ENCODE measurements at places on chromosomes 7 and 10.

- no peak for DNase-seq
These were observed 230.2 kb upstream of the AKR1E2 start for GRCh38 chr10:4595719-4596319.

DNA sequence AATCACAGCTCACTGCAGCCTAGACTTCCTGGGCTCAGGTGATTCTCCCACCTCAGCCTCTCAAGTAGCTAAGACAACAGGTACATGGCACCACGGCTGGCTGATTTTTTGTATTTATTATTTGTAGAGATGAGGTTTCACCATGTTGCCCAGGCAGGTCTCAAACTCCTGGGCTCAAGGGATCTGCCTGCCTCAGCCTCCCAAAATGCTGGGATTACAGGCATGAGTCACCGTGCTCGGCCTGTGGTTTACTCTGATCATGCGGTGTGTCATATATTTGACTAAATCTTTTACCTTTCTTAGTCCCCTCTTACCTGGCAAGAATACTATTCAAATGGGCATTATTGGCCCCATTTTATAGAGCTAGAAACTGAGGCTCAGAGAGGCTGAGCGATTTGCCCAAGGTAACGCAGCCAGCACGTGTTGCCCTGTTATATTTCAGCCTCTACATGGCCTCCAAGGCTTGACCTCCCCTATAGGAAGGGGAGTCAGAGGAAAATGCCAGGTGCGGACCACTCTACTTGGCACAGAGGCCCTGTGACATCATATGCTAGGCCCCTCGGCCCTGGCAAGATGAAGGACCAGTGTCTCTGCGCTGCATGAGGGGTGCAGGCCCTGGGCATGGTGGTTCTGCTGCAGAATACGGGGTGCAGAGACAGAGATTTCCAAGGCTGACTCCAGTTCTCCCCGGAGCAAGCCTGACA lies 8.2 kb downstream of the ZCCHC24 start:
- no peak for DNase-seq

GRCh38 chr7:117273814-117274225 lies 49.0 kb downstream of the WNT2 start:
- DNase-seq: no peak

DNA sequence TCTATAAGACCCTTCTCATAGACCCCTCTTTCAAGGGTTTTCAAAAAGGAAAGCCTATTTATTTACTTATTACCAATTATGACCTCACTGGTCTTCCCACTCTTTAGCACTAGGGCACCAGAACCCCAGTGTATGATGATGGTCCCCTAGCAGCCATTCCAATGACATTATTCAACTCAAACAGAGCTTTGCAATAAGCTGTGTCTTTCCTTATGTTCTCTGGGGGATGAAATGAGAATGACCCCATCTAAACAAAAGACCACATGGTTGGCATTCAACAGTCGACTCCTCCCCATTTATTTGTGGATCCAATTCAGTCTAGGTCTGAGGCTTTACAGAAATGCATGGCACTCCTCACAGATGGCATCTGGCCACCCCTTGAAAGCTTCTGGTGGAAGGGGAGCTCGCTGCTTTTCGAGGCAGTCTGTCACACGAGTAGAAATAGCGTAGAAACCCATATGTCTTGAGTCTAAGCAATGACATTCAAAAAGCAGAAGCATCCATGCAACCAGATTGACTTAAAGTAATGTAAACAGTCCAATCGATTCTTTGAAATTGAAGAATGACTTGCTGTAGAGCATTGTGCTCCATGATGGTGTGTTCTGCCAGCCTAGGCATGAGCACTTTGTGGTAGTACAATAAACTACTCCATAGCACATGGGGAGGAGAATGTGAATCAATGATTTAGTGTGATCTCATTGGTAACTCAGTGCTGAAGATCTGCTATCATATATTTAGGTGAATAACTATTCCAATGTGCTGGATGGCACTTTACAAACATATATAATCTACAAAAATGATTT lies 29.8 kb downstream of the NRP1 start:
- DNase-seq: no peak

DNA sequence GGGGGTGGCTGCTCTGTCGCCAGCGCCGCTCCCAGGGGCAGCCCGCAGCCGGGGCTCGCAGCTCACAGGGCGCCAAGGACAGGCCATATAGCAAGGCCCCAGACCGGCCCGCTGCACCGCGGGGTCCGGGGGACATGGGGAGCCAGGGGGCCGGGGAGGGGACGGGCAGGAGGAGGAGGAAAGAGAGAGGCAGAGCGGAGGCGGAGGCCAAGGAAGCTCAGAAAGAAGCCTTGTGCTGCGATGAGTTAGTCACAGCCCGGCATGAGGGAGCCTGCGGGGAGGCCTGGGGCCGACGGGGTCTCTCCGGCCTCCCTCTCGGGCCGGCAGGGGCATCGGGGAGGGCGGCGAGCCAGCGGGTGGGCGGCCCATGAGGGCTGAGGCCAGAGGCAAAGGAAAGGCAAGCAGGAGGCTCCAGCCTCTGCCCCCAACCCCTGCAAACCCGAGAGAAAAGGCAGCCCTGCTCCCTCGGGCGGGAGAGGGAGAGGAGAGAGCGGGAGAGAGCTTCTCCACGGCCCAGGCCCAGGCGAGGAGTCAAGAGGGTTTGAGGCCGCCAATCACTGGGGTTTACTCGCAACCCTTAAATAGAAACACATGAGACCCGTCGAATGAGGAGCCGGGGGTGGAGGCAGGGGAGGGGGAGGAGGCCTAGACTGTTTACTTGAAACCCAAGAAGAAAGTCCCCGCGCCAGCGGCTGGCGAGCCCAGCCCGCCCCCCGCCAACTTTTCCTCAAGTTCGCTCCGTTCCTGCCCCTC lies 167.9 kb downstream of the NEURL1 start:
- peak; percentile 7 for DNase-seq

DNA sequence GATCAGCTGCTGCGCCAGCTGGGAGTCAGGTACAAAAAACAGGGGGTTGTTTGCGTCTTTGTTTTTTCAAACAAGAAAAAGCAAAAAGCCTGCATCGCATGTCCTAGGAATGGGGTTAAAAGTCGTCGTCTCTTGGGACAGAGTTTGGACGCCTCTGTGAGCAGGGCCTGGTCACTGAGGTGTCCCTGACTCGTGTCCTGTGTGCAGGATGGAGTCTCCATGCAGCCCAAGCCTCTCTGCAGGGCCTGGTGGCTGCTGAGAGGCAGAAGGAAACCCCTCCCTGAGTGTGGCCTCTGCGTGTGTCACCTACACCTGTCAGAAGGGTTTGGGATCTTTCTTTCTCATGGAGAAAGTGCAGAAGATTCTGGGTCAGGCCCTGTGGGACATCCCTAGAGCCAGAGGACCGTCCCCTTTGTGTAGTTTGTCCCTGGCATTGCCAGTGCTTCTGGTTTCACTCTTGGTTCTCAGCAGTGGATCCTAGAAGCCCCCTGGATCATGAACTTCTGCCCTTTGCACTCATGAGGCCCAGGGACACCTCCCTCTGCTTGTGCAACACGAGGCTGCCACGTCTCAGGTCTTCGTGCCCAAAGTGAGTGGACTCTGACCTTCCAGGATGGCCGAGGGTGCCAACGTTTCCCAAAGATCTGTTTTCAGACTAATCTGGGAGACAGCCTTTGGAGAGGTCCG lies 75.0 kb downstream of the PRKAG2 start:
- no peak for DNase-seq

DNA sequence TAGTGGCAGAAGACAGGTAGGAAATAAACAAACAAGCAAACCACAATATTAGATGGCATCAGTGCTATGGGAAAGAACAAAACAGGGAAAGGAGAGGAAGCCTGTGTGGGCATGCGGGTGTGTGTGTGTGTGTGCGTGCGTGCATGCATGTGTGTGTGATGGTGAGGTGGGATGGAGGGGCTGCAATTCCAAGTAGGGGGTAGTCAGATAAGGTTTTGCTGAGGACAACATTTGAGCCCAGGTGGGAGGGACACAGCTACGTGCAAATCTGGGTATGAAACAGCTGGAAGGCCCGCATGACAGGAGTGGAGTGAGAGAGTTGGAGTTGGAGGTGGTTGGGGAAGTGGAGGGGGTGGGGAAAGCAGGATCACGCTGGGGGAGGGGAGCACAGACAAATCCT lies 121.0 kb upstream of the PARD3 start:
- DNase-seq: no peak

All from stimulated activated CD8-positive, alpha-beta memory T cell treated with anti-CD3 and anti-CD28 coated beads, Interleukin-4, amount 100 ng/mL, for 1 hour (primary cell).